NB4 (cell line): ENCODE measurements at places on chromosomes 2 and 18.

- no peak for DNase-seq
Observed at GRCh38 chr2:113281910-113282746, 3.4 kb upstream of the PAX8 start.

DNA sequence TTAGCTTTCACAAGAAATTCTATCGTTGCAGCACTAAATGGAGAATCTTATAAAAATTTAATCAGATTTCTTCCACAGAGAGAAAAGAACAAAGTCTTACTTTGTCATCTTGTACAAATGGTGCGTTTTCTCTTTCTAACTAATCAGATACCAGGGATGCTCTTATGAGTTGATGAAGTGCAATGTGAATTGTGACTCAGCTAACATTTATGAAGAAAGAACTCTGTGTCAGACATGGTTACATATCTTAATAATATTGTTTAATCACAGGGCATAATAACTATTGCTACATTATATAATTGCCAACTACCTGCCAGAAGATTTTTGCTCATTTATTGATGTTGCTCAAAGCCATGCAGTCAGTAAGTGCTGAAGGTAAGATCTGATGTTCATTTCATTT lies 465.0 kb downstream of the CCDC85A start:
- DNase-seq, result no peak

DNA sequence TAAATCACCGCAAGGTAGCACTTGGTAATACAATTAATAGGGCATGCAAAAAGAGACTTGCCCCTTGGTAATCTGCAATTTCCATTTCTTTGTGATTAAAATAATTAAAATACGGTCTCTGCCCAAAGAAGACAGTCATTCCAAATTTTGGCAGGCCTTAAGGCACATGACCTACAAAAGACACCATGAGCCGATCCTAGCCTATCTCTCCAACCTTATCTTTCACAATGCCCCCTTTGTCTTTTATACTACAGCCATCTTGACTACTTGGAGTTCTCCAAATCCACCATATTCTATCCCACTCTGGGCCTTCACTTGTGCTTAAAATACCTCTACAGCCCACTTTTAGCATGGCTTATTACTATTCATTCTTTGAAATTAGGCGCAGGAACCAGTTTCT lies 23.3 kb downstream of the CFAP210 start:
- DNase-seq, result no peak

DNA sequence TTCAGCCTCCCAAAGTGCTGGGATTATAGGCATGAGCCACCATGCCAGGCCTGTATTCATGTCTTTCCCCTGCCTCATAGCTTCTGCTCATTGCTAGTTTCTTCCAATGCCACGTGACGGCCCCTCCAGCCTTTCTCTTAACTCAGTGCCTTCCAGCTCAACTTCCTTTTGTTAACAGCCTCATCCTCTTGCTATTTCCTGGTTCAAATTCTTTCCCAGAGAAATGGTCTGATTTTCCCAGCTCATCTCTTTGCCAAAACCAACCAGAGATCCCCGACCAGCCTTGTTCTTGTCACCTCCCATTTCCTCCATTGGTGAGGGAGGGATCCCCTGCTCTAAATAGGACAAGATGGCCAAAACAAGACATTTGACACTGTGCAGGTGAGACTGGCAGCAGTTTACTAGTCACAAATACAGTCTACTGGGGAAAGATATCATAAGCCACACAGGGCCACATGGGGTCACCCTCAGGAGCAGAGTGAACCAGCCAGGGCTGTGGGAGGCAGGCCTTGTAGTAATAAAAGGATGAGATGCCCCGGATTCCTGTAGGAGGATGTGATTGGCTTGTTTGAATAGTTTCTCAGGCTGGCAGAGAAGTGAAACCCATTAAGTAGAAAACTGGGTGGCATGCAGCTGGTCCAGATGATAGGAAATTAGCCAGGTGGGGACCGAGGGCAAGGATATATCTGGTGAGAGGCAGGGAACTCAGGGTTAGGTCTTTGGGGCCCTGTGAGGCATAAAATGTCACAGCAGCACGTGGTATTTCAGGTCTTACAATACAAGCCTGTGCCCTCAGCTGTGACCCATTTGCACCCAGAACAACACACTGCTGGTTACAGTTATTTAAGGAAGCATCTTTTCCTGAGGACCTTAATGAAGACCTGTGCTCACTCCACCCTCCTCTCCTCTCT lies 6.4 kb downstream of the CD207 start:
- no peak for DNase-seq

- no peak for DNase-seq
Observed at GRCh38 chr2:129767346-129768035, 212.0 kb upstream of the RAB6C start.

GRCh38 chr18:13611142-13611600 lies 115.2 kb downstream of the FAM210A start:
- no peak for DNase-seq

- no peak for DNase-seq
Observed at GRCh38 chr2:1758171-1758570, 13.9 kb upstream of the PXDN start.

GRCh38 chr18:44482761-44483160 lies 197.9 kb upstream of the SETBP1 start:
- DNase-seq, result no peak

- no peak for DNase-seq
Observed at GRCh38 chr18:42092848-42093247, 137.8 kb downstream of the PIK3C3 start.

- DNase-seq, result no peak
Observed at GRCh38 chr18:11859282-11859830, 8.1 kb downstream of the CHMP1B start.

DNA sequence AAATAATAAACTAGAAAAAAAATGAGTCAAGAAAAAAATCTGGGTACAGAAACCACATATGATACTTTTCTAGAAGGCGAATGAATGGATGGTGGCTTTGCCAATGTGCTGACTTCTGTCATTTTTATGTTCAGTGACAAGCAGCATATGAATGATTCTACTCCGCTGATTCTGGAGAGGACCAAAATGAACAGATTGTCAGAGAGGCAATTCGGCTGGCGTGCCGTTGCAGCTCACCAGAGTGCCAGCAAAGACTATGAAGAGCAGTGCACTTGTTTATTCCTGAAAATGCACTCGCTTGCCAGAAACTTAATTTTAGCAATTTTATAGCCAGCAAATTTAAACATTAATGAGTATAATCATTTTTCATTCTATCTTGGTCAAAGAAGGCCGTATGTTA lies 105.9 kb upstream of the NYAP2 start:
- no peak for DNase-seq

DNA sequence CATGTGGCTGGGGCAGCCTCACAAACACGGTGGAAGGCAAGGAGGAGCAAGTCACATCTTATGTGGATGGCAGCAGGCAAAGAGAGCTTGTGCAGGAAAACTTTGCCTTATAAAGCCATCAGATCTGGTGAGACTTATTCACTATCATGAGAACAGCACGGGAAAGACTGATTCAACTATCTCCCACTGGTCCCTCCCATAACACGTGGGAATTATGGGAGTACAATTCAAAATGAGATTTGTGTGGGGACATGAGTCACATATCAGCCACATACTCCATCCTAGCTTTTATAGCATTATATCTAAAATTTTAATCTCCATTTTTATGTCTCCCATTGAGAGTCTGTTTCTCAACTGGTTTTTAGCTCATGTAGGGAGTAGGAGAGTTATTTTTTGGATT lies 45.7 kb downstream of the ICOS start:
- DNase-seq, result no peak

DNA sequence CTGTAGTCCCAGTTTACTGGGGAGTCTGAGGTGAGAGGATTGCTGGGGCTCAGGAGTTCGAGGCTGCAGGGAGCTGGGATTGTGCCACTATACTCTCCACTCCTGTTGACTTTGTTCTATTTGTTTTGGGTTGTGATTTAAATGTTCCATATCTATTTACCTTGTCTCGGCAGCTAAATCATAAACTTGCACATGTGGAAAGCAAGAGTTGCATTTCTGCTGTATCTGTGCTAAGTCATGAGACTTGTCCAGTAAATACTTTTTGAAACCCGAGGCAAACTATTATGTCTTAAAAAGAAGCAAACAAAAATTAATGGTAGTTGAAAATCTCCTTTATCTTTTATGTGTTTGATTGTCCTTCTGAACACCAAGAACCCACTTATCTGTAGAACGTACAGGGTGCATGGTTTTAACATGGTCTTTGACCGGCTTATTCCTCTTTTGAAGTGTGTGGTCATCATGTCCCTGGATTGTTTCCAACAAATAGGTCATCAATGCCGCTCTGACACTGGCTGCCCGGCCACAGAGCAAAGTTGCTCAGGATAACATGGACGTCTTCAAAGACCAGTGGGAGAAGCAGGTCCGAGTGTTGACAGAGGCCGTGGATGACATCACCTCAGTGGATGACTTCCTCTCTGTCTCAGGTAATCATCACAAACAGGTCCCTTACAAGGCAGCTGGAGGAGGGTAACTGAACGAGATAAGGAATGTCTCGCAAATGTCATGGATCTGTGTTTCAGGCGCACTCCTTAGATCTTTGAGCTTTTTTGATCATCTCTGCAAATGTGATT lies 241.1 kb upstream of the LRRTM1 start:
- no peak for DNase-seq

DNA sequence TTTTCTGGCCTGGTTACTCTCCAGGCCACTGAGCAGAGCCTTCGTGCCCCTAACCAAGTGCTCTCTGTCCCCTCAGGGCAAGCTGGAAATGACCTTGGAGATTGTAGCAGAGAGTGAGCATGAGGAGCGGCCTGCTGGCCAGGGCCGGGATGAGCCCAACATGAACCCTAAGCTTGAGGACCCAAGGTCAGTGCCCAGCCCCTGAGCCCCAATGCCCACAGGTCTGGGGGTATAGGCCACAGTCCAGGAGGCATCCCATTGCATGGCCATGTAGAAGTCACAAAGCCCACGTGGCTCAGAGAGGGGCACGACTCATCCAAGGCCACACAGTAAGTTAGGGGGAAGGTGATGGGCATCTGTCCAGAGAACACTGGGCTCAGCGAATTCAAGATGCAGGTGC lies 227.6 kb downstream of the DYSF start:
- no peak for DNase-seq

GRCh38 chr2:168119515-168120141 lies 127.8 kb downstream of the STK39 start:
- peak; percentile 73 for DNase-seq

DNA sequence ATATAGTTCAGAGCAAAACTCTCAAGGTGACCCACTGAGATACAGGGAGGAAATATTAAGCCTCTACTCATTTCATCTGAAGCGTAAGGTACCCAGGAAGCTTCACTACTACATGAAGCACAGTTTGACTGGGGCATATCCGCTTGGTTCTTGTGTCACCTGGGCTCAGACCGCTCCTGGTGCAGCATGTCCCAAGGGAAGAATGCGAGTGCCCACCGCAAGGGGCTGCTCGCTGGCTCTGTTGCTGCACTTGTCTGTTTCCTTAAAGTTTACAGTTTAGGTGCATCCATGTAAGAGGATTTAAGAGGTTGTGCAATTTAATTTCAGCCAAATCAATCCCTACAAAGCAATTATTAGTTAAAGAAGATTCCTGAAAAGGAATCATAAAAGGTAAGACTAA lies 507.8 kb downstream of the FBXO15 start:
- DNase-seq, result no peak
